ENCODE measurements at places on chromosomes 1 and 21. TPM values are rescaled to one million over a fixed set of nuclear protein-coding genes. Genes with fewer than 3 reads are reported as not detected.

The TMPRSS3 gene
- total RNA-seq: not detected

The DCDC2B gene
- total RNA-seq: not detected

The POU2F1 gene
- 32.8 TPM for total RNA-seq

The CHI3L2 gene
- not detected for total RNA-seq

The GNG12 gene
- 40.5 TPM for total RNA-seq

DNA sequence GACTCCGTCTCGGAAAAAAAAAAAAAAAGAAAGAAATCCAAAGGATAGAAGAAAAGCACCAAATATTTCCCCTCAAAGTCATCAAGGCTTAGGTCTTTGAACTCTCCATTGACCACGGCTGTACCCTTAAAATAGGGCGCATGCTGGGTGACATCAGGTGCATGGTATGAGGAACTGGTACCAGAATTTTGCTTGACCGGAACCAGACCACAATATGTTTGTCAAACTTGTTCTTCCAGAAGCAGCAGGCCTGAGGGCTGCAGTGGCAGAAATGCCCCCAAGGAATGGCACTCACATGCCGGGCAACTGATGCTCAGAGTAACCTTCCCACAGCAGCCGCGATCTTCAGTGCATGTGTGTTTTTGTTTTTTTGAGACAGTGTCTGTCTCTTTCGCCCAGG is 21.0 kb downstream of the RCC1 start:
- H3K36me3 ChIP-seq: peaks cover 14% of the 10 kb centered on the region
- H3K27ac ChIP-seq: no peak overlapping the region
- H3K4me3 ChIP-seq: no peak overlapping the region
- H3K27me3 ChIP-seq: no peaks in the 10 kb centered on the region
- DNase-seq: no peak
- peaks cover 19% of the 10 kb centered on the region for H3K4me1 ChIP-seq

- H3K36me3 ChIP-seq: peaks cover 6% of the 10 kb centered on the region
- no peak overlapping the region for H3K27ac ChIP-seq
- peaks cover 32% of the 10 kb centered on the region for H3K4me1 ChIP-seq
- H3K27me3 ChIP-seq: peaks cover 60% of the 10 kb centered on the region
Observed at GRCh38 chr1:76870037-76870436, 2.8 kb downstream of the ST6GALNAC5 start.

GRCh38 chr1:157209514-157209913 is 71.3 kb upstream of the ETV3 start:
- H3K36me3 ChIP-seq: peaks cover 9% of the 10 kb centered on the region
- no peaks in the 10 kb centered on the region for H3K27me3 ChIP-seq
- no peak overlapping the region for H3K27ac ChIP-seq
- H3K4me1 ChIP-seq: no peaks in the 10 kb centered on the region
- DNase-seq: no peak

GRCh38 chr1:49181033-49181432 is 404.3 kb upstream of the BEND5 start:
- no peak overlapping the region for H3K4me3 ChIP-seq
- no peaks in the 10 kb centered on the region for H3K27me3 ChIP-seq
- no peak overlapping the region for H3K27ac ChIP-seq
- no peak for DNase-seq
- H3K4me1 ChIP-seq: no peaks in the 10 kb centered on the region

DNA sequence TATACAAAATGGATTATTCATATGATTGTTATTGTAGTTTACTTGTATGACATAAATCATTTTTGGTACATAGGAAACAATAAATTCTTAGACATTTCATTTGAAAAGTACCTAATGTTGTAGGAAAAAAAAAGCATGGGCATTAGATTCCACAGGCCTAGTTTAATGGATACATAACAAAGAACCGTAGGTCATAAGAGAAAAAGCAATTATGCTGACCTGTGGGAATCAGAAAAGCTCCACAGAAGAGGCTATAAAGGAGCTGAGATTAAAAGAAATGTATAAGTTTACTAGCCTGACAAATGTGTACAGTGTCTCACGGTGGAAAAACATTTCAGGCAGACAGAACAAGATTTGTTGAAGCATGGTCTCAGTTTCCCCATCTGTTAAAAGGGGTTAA is 3.7 kb downstream of the DEPDC1 start:
- H3K27me3 ChIP-seq: no peaks in the 10 kb centered on the region
- peaks cover 9% of the 10 kb centered on the region for H3K36me3 ChIP-seq
- no peak for DNase-seq
- peaks cover 25% of the 10 kb centered on the region for H3K4me1 ChIP-seq
- no peak overlapping the region for H3K4me3 ChIP-seq
- no peak overlapping the region for H3K27ac ChIP-seq

GRCh38 chr1:200889571-200889970 is 5.1 kb upstream of the INAVA start:
- no peaks in the 10 kb centered on the region for H3K36me3 ChIP-seq
- H3K27ac ChIP-seq: no peak overlapping the region
- H3K4me3 ChIP-seq: no peak overlapping the region

DNA sequence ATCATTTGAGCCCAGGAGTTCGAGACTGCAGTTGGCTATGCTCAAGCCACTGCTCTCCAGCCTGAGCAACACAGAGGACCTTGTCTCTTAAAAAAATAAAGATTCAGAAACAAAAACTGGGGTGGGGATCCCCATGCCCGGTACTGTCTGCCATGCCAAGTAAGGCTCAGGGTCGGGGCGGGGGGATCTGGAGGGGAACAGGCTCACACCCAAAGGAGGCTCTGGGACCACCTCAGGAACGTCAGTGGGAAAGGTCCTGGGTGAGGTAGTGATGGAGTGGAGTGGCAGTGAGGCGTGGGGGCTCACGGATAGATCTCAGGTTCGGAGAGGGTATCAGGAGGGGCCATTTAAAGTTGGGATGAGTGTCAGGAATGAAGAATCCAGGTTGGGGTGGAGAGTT is 765 bp upstream of the S100A4 start:
- H3K27ac ChIP-seq: peak overlapping the region; percentile 99
- H3K27me3 ChIP-seq: no peaks in the 10 kb centered on the region
- no peak overlapping the region for H3K4me3 ChIP-seq
- no peak for DNase-seq
- peaks cover 85% of the 10 kb centered on the region for H3K4me1 ChIP-seq

- no peak overlapping the region for H3K4me3 ChIP-seq
- peaks cover 1% of the 10 kb centered on the region for H3K36me3 ChIP-seq
- no peaks in the 10 kb centered on the region for H3K27me3 ChIP-seq
- DNase-seq: no peak
Observed at GRCh38 chr1:228350831-228351781, 55.5 kb downstream of the TRIM11 start.

DNA sequence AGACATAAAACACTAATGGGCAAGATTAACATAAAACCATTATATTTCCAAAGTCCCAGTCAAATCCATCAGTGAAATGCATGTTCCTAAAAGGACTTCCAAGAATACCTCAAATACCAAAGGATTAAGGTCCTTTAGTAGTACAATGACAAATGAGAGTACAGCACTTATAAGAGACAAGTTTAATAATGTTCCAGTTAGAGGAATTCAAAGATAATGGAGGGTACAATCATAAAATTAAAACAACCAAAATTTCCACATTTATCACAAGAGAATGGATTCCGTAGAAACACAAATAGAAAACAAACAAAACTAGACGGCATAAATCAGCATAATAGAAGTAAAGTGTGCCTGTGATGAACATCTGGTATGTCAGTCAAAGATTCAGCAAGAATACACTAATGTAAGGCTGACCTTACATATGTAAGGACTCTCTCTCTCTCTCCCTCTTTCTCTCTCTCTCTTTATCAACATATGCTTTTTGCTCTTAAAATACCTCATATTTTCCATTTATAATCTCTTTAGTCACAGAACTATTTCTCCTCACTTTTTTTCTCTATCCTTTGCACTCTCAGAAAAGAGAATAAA is 32.8 kb upstream of the C1orf53 start:
- H3K4me1 ChIP-seq: peaks cover 19% of the 10 kb centered on the region
- DNase-seq: no peak
- H3K36me3 ChIP-seq: peaks cover 9% of the 10 kb centered on the region
- peak overlapping the region; percentile 87 for H3K27ac ChIP-seq

DNA sequence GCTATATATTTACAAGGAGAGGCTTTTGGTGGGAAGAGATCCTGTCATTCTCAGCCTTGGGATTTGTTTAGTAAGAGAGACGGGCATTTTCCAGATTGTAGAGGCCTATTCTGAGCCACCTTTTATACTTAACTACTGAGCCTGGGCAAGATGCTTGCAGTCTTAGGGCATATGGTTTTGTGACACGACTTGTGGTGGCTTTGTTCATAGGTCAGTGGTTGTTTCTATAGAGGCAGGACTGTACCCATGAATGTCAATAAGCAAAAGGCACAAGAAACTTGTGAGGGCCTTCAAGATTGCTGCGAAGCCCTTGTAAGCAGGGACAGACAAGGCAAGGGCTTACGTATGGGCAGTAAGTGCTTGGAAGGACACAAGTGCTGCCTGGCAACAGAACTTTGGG is 3.4 kb upstream of the FCRL3 start:
- H3K27ac ChIP-seq: no peak overlapping the region
- H3K36me3 ChIP-seq: no peaks in the 10 kb centered on the region
- H3K4me1 ChIP-seq: no peaks in the 10 kb centered on the region
- H3K27me3 ChIP-seq: peaks cover 53% of the 10 kb centered on the region
- DNase-seq: no peak

DNA sequence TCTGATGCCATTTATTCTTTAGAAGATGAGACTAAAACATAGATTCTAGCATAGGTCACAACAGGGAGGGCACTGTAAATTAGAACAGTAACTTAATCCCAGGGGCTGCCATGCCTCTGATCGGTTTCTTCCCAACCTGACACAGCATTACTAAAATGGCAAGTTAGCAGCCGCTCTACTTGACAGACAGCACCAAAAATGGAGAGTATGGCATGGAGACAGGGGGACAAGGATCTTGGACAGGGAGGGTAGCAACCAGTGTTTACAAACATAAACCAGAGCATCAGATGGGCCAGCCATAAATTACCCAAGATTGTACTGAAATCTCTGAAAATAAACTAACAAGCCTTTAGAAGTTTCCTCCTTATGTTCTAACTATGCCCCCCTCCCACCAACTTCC is 5.9 kb downstream of the DUSP10 start:
- no peaks in the 10 kb centered on the region for H3K4me1 ChIP-seq
- no peak for DNase-seq

GRCh38 chr21:39881661-39882060 is 14.4 kb downstream of the PCP4 start:
- no peak overlapping the region for H3K4me3 ChIP-seq
- DNase-seq: no peak
- no peaks in the 10 kb centered on the region for H3K27me3 ChIP-seq
- no peaks in the 10 kb centered on the region for H3K36me3 ChIP-seq
- H3K27ac ChIP-seq: no peak overlapping the region

GRCh38 chr1:76402128-76402527 is 327.6 kb downstream of the ST6GALNAC3 start:
- DNase-seq: no peak
- no peaks in the 10 kb centered on the region for H3K27me3 ChIP-seq
- H3K36me3 ChIP-seq: peaks cover 10% of the 10 kb centered on the region
- no peak overlapping the region for H3K27ac ChIP-seq
- H3K4me3 ChIP-seq: no peak overlapping the region

GRCh38 chr1:27136998-27137542 is 17.9 kb downstream of the SLC9A1 start:
- peaks cover 38% of the 10 kb centered on the region for H3K4me1 ChIP-seq
- H3K36me3 ChIP-seq: no peaks in the 10 kb centered on the region
- no peaks in the 10 kb centered on the region for H3K27me3 ChIP-seq
- H3K4me3 ChIP-seq: no peak overlapping the region
- H3K27ac ChIP-seq: peak overlapping the region; percentile 62

Measured in mesothelial cell of epicardium (in vitro differentiated cells).